ENCODE measurements at places on chromosomes 12 and 14.

- no peak for DNase-seq
Measured at GRCh38 chr14:91385224-91385623, 32.4 kb downstream of the CCDC88C start.

DNA sequence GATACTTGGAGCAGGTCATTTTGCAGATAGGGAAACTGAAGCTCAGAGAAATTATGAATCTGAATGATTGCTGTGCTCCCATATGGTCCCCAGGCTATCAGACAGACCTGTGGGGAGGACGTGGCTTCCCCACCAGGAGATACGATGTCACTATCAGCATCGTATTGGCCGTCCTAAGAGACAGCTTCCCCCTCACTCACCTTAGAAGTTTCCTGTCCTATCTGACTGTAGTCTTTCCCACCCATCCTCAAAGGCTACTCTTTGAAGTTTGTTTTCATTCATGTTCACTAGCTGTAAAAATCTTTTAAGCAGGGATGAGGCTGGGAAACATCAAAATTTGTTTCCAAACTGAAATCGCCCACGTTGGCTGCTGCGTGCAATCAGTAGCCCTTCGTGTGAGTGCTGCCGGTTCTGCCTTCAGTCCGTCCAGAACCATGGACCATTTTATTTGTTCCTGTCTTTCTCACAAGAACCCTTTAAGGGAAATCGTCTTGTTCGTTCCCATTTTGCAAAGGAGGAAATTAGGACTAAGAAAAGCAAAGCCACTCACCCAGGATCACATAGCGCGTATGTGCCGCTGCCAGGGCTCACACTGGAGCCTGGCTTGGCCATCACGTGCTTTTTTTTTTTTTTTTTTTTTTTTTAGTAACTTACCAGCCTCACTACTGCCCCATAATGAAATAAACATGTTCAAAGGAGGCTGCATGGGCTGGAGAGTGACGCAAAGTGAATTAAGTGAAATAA is 1.0 kb upstream of the KDM2B start:
- DNase-seq: no peak

DNA sequence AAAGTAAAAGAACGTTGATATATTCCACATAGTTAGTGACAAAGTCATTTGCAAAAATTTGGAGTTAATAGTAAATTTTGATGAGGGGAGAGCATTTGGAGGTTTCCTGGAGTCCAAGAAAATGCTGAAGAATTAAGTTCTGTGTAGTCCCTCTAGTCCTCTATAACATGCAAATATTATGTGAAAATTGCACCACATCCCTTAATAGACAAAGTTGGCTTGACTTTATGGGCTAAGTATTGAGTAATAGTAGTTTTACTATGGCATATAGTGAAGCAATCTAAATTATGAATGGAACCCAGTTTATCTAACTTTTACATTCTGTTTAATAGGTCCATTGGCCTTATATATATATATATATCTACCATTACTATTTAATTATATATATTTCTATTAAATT is 66.4 kb upstream of the DCN start:
- DNase-seq: no peak

DNA sequence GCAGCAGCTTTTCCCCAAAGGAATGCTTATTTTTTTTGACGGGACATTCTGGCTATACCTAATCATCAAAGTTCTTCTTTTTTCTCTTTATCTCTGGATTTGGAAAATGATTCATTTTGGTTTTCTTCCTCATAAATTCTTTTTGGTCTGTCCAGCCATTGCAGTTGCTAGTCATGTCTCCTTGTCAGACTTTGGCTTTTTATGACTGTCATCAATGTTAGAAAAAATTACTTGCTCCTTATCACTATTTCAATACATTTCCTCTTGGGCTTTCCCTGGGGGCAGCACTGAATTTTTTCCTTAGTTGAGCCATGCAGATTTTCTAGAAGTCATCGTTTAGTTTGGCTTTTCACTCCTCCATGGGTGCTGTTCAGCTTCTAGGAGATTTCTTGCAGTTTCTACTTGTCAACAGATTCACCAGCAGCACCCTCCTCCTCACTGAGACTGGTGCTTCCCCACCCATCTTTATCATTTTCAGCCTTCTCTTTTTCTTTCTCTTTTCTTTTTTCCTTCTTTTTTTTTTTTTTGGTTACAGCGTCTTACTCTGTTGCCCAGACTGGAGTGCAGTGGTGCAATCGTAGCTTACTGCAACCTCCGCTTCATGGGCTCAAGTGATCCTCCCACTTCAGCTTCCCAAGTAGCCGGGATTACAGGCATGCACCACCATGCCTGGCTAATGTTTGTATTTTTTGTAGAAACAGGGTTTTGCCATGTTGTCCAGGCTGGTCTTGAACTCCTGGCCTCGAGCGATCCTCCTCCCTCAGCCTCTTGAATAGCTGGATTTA is 5.2 kb downstream of the ADIPOR2 start:
- no peak for DNase-seq

DNA sequence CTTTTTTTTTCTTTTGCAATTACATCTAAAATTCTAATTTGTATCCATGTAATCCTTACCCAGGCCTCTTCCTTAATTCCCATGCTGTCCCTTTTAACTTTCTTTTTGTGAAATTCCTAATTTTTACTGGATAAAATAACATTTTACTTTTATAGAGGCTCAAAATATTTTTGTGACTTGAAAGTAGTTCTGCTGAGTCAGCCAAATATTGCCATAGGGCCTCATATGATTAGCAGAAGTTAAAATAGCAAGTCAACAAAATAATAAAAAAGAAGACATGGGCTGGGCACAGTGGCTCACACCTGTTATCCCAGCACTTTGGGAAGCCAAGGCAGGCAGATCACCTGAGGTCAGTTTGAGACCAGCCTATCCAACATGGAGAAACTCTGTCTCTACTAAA is 2.0 kb downstream of the C3AR1 start:
- DNase-seq: no peak

DNA sequence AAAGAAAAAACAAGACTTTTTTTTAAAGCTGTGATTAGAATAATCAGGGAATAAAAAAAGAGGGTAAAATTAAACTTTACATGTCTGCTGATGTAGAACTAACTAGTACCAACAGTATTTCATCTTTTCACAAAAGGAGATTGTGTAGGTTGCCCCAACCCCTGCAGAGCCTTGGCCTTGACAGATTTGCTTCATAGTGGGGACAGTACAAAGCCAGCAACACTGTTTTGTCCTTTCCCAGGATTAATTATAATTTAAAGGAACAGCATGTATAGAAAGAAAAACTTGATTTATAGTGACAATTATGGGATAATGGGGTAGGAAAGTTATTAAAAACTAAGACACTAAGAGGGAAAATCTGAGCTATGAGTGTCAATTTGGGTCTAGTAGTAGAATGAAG is 604.0 kb downstream of the GALC start:
- DNase-seq: no peak

All from T-helper 9 cell (primary cell).